ENCODE measurements at places on chromosomes 7 and 10. TPM values are rescaled to one million over a fixed set of nuclear protein-coding genes. Genes with fewer than 3 reads are reported as not detected.
A peak's percentile ranks its signal among the peaks of the same experiment; 100 is the strongest.

DNA sequence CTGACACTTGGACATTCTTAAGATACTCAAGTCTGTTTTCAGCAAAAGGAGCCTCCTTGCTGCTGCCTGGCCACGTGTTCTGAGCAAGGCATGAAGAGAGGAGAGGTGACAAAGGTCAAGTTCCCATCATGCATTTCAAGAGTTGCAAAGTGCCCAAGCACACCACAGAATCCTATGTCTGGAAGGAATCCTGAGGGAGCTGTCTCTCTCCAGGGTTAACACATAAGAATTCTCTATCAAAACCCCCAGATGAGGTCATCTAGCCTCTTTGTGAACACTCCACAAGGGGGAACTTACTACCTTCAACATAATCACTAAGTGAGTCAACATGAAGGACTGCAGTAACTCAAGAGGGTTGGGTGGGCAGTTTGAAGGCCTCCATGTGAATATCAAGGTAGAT is 155.5 kb downstream of the RNF216 start:
- no peak for DNase-seq

DNA sequence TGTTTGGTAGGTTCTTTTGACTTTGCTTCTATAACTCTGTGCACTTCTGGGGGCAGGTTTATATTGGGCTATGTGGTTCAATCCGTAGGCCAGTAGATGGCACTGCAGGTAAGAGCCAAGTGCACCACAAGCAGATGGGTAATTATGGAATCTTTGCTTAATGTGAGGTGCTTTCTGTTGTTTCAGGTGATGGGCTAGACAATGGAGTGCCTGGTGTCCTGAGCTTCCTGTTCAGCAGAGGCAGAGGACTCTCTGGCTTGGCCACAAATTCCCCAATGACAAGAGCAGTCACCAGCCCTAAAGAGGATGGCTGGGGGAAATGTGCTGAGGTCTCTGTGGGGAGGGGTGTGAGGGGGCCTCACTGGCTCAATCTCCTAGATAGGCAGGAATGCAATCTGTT is 455.0 kb downstream of the CCSER2 start:
- DNase-seq, result no peak

DNA sequence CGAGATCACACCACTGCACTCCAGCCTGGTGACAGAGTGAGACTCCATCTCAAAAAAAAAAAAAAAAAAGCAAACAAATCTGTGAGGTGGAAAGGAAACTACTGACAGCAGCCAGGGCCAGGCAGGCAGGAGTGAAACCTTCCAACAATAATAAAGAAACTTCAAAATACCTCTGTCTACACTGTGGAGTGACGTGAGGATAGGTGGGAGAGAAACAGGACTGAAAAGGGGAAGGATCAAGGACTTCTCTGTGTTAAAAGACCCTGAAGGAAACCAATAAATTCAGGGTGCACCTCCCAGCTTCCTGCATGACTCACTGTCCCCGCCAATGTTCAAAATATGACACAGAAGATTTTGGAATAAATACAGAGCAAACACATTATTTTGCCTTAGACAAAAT is 82.9 kb downstream of the KIAA1549 start:
- no peak for DNase-seq

DNA sequence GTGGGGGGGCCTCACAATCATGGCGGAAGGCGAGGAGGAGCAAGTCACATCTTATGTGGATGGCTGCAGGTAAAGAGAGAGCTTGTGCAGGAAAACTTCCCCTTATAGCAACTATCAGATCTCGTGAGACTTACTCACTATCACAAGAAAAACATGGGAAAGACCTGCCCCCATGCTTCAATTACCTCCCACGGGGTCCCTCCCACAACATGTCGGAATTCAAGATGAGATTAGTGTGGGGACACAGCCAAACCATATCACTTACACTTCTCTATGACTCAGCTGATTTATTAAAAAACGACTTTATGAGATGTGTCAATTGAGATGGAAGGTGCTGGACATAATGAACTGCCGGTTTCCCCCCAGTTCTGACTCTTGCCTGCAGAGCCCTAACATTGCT is 23.8 kb upstream of the CHN2 start:
- DNase-seq, result no peak

DNA sequence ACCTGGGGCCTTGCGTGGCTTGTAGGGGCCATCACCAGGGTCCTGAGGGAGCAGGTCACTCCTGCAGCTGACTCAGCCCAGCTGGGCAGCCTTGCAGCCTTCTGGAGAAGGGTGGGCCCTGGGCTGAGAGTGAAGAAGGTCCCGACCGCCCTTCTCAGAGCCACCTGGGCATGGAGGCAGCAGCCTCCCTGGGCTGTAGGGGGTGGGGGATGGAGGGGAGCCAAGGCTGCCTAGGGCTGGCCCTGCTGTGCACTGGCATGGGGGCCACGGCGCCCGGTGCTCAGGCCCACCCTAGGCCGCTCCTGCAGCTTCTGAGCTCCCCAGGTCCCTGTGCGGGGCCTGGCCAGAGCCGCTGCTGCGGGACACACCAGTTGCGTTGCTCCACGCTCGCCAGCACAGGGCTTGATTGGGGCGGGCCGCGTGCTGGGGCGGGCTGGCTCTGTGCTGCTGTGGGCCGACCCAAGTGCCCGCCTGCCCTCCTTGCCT is 63.6 kb upstream of the NKX6-2 start:
- DNase-seq, result peak; percentile 60

DNA sequence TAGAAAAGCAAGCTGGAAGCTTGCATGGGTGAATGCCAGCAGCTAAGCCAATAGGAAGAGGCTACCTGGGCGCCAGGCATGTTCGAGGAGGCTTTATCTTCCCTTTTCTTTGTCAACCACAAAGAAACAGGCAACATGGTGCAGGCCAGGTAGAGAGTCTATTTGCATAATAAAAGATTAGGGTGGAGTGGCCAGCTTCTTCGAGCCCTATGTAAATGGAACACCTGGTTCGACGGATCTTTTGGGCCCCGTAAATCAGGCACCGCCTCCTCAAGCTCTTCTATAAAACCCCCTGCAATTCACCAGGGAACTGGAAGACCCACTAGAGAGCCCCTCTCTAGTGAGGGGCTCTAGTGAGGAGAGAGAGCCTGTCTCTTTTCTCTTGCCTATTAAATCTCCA is 1106.2 kb upstream of the CELF2 start:
- no peak for DNase-seq

DNA sequence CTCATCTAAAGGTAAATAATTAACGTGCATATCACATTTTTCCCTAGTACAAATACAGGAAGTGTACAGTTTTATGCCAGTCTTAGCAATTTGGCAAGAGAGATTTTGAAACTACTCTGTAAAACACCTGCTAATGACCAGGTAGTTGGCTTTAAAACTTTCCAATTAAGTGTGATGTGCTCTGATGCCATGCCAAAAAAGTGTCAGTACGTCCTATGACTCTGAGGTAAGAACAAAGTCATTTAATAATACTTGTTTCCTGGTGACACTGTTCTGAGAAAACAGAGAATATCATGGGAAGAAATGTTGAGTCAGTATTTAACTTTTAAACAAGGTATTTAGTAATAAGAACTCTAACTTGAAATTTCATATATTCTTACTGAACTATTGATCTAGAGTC is 9.6 kb downstream of the PDZD8 start:
- DNase-seq, result no peak

GRCh38 chr7:142563470-142563869 is 185.8 kb upstream of the PRSS1 start:
- DNase-seq, result no peak

DNA sequence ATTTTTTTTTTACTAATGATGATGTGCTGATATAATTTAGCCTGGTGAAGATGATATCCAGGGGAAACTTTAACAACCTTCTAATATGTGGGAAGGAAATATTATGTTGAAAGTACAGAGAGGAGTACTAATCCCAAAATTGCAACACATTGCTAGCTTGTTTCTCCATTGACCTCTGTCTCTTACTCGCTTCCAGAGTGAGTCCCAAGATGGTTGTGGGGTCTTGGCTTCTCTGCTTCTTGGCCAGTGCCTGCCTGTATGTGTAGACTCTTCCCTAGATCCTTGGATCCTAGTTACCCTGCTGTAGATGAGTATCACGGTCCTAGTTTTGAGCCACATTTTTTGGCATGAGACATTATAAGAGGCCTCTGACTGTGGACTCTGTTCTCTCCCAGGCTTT is 17.5 kb downstream of the BMPER start:
- no peak for DNase-seq

- peak; percentile 74 for DNase-seq
Measured at GRCh38 chr7:134140889-134141867, 14.0 kb downstream of the LRGUK start.

- no peak for DNase-seq
Measured at GRCh38 chr10:117991701-117992100, 55.0 kb downstream of the RAB11FIP2 start.

GRCh38 chr7:74584160-74584954 is 73.2 kb upstream of the GTF2I start:
- no peak for DNase-seq

GRCh38 chr7:51023547-51023946 is 240.9 kb upstream of the GRB10 start:
- no peak for DNase-seq

DNA sequence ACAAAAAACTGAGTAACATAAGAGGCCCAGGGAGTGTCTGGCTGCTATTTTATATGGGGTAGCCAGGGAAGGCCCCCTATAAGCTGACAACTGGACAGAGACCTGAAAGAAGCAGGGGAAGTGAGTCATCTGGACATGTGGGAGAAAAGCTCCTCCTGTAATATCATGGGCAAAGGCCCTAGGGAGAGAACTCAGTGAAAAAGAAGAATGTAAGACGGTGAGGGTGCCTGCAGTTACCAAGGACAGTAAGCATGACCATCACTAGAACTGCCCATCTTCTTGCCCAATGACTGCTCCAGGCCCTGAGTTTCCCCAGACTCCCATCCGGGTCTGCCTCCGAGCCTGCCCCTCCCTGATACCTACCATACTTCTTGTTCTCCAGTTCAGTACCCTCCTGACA is 2.3 kb downstream of the ELMO1 start:
- DNase-seq, result no peak

DNA sequence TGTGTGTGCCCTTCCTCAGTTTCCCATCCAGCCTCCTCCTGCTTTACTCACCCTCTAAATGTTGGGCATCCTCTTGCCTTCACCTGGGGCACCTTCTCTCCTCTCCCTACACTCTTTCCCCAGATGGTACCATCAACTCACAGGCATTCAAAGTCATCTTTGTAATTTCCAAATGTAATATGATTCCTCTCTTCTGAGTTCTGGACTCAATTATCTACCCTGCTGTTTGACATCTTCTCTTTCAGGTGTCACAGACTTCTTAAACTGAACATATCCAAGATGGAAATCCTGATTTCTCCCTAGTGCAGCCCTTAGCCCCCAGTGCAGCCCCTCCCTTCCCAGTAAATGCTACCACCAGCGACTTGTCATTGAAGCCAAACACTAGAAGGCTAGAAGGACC is 422.8 kb downstream of the KCNMA1 start:
- DNase-seq, result no peak

DNA sequence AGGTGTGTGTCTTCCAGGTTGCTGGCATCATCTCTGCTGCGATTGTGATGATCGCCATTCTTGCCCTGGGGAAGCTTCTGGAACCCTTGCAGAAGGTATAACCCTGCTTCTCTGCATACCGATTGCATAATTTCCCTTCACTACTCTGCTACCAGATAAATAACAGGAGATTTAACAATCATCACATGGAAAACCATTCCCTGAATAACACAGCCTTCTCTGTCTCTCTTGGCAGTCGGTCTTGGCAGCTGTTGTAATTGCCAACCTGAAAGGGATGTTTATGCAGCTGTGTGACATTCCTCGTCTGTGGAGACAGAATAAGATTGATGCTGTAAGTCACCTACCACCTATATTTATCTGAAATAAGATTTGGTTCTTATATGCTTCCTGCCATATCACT is 33.8 kb downstream of the SLC26A4 start:
- DNase-seq, result no peak

- DNase-seq, result no peak
Measured at GRCh38 chr7:36040679-36041078, 112.4 kb upstream of the EEPD1 start.

GRCh38 chr10:49830846-49831245 is 68.7 kb upstream of the OGDHL start:
- DNase-seq, result no peak

GRCh38 chr7:50371551-50372021 is 67.1 kb downstream of the IKZF1 start:
- DNase-seq, result no peak

DNA sequence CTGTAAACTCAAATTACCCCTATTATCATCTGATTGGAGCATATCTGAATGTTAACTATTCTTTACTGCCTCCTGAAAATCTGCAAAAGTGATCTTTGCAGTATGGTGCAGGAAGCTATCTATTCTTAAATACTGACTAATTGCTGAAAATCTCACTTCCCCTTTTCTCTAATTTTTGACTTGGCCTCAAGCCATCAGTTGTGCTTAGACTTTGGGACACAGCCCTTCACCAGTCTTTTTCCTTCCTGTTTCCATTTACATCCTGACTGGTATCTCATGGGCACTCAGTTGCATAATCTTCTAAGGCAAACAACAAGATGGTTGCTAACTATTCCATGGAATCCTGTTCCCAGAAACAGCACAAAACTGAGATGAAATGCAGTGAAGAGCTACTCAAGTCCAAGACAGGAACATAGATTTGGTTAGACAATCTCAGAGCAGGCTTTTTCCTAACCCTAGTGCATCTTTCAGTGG is 228.5 kb downstream of the SORCS1 start:
- DNase-seq, result no peak

GRCh38 chr10:24683554-24683953 is 40.1 kb downstream of the ARHGAP21 start:
- DNase-seq, result no peak

GRCh38 chr10:17273403-17273802 is 45.4 kb downstream of the VIM start:
- DNase-seq, result no peak

DNA sequence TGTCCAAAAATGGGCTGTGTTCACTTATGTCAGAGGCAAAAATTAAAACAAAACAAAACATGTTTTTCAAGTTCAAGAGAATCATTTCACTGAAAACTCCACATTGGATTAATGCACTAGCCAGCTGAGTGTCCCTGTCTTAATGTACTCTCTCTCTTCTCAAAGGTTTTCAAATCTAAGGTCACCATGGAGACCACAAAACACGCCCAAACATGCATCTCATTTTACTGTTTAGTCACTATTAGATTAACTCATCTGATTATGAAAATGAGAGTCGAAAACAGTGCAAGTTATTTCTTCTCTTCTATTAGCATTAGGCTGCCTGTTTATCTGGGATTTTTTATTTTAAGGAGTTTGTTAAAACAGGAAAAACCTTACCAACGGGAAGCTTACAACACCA is 70.8 kb upstream of the ASAH2 start:
- no peak for DNase-seq

Gene CCT6A
- total RNA-seq, result 67.9 TPM

Gene PRLHR
- not detected for total RNA-seq

Gene LIPJ
- total RNA-seq, result not detected

Gene SLC25A13
- 10.7 TPM for total RNA-seq

Gene NPS
- total RNA-seq, result not detected

Gene TMEM236
- total RNA-seq, result 0.51 TPM

Gene PHKG1
- 31.2 TPM for total RNA-seq

Gene CCDC172
- not detected for total RNA-seq

Gene AP3M1
- total RNA-seq, result 28.0 TPM

Gene CALHM3
- total RNA-seq, result not detected

Measured in Right ventricle myocardium inferior (tissue), 1 donor.